ENCODE measurements at places on chromosomes 11 and 22.

GRCh38 chr22:41355895-41356294 lies 25.8 kb upstream of the TEF start:
- no peak for DNase-seq

DNA sequence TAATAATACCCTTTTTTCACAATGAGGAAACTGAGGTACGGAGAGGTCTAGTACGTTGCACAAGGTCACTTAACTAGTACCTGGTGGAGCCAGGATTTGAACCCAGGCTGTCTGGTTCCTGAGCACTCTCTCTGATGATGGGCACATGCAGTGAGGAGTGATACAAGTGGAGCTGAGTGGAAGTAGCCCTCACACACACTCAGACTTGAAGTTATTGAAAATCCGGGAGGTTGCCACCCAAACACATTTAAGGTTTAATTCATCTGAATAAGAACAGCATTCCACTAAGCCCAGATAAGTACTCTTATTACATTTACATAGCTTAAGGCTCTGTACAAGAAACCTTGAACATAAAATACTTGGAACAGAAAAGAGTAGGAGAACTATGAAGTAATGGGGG lies 4.8 kb downstream of the GRAP2 start:
- peak; percentile 7 for DNase-seq

GRCh38 chr11:65274735-65275682 lies 13.2 kb downstream of the POLA2 start:
- DNase-seq, result peak; percentile 78

- DNase-seq, result no peak
Measured at GRCh38 chr11:38274031-38274430, 1676.0 kb upstream of the RAG2 start.

DNA sequence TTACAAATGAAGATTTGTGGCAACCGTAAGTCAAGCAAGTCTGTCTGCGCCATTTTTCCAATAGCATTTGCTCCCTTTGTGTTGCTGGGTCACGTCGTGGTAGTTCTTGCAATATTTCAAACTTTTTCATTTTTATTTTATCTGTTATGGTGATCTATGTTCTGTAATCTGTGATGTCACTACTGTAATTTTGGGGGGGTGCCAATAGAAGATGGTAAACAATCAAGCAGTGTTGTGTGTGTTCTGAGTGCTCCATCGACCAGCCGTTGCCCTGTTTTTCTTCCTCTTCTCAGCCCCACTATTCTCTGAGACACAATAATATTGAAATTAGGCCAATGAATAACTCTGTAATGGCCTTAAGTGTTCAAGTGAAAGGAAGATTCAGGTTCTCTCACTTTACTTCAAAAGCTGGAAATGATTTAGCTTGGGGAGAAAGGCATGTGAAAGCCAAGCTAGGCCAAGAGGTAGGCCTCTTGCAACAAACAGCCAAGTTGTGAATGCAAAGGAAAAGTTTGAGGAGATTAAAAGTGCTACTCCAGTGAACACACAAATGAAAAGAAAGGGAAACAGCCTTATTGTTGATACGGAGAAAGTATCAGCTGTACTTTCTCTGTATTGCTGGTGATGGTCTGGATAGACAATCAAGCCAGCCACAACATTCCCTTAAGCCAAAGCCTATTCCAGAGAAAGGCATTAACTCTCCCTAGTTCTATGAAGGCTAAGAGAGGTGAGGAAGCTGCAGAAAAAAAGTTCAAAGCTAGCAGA lies 7.5 kb downstream of the ZC3H12C start:
- DNase-seq, result no peak

DNA sequence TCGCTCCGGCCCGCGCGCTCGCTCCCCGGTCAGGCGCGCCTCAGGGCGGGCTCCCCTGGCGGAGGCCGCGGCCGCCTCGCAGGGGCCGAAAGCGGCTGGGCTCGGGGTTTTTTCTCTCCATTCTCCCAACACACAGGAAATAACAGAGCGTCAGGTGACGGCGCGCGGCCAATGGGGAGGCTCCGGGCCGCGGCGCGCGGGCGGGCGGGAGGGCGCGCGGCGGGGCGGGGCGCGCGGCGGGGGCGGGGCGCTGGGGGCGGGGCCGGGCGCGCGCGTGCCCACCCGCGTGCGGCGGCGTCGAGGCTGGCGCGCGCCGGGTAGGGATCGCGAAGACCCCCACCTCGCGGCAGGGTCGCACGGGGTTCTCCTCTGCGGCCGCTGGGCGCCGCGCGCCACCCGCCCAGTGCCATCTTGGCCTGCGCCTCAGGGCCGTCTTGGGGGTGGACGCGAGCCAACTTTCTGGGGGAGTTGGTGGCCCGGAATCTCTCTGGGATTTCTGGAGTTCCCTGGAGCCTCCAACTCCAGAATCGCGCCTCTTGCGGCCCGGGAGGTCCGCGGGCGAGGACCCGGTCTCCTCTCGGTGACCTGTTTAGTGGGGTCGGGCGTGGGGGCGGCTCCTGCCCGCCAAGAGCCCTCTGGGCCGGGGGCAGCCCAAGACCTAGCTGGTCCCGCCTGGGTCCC lies at the start of gene TCF20:
Gene TCF20 (minus strand): TSS at position 144 of the 681 bp plus-strand sequence. CDS start 55,348 bp downstream, outside the sequence.
- DNase-seq, result peak; percentile 36

Data from DMS79 treated with DMSO at 0.1 percent for 48 hours (cell line).